Renal pelvis (tissue), 12 donors: ENCODE measurements at places on chromosomes 6 and 20.
A peak's percentile ranks its signal among the peaks of the same experiment; 100 is the strongest.

DNA sequence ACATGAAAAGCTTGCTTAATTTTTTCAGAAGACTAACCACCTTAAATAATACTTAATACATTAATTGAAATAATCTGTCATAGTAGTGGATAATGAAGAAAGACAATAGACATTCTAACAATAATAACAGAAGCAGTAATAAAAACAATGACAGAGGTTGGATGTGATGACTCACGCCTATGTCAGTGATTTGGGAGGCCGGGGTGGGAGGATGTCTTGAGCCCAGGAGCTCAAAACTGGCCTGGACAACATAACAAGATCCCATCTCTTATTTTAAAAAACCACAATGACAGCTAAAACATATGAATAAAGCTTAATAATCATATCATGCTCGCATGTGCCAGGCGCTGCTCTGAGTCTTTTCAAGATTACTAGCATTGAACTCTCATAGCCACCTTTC is 105.5 kb downstream of the IPCEF1 start:
- DNase-seq = no peak

DNA sequence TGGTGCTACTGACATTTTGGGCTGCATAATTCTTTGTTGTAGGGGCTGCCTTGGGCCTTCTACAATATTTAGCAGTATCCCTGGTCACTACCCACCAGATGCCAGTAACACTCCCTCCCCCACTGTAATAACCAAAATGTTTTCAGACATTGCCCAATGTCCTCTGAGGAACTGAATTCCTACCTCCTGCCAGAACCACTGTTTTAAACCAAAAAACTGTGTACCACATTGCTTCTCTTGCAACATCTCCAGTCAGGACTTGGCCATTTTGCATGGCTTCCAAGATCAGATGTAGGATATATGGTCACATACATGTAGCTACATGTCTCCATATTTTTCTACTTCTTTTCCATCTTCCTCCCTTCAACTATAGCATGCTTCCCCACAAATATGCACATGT is 97.4 kb upstream of the IFNGR1 start:
- DNase-seq = no peak

GRCh38 chr6:164114651-164115050 is 700.1 kb downstream of the QKI start:
- DNase-seq = no peak

GRCh38 chr6:18245079-18245478 is 19.3 kb downstream of the DEK start:
- no peak for DNase-seq

GRCh38 chr20:10309326-10309725 is 90.7 kb downstream of the SNAP25 start:
- no peak for DNase-seq

- DNase-seq = no peak
These were observed 443.8 kb upstream of the GJE1 start for GRCh38 chr6:141688916-141689315.

DNA sequence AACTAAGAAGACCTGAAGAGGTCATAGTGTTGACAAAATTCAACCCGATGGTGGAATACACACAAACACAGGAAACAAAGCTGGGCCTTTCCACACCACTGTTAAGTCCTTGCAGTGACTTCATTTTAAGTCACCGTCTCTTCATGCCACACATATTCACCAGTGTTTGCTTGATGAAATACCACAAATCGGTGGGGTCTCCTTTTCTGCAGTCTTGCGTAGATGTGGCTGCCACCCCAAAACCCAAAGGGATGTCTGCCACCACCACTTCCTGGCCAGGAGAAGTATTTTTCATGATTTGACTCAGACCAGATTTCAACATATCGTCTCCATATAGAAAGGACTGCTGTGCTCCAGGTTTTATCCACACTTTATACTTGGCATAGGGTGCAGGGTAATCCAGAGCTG is 11.0 kb upstream of the COL10A1 start:
- no peak for DNase-seq

DNA sequence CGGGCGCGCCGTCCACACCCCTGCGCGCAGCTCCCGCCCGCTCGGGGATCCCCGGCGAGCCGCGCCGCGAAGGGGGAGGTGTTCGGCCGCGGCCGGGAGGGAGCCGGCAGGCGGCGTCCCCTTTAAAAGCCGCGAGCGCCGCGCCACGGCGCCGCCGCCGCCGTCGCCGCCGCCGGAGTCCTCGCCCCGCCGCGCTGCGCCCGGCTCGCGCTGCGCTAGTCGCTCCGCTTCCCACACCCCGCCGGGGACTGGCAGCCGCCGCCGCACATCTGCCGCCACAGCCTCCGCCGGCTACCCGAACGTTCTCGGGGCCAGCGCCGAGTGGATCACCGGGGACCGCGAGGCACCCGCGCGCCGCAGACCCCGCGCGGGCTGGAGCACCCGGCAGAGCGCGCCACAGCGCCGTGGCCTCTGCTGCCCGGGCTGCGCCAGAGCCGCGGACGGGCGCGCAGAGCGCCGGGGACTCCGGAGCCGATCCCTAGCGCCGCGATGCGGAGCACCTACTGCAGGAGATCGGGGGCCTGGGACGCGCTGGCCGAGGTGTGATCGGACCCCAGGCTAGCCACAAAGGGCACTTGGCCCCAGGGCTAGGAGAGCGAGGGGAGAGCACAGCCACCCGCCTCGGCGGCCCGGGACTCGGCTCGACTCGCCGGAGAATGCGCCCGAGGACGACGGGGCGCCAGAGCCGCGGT is at the start of gene BMP2:
TSS of gene BMP2 (plus strand) at position 151 of the 692 bp plus-strand sequence. CDS start 2,441 bp downstream, outside the sequence.
- peak; percentile 57 for DNase-seq

GRCh38 chr20:50138120-50138478 is 15.4 kb downstream of the PEDS1 start:
- DNase-seq = no peak

DNA sequence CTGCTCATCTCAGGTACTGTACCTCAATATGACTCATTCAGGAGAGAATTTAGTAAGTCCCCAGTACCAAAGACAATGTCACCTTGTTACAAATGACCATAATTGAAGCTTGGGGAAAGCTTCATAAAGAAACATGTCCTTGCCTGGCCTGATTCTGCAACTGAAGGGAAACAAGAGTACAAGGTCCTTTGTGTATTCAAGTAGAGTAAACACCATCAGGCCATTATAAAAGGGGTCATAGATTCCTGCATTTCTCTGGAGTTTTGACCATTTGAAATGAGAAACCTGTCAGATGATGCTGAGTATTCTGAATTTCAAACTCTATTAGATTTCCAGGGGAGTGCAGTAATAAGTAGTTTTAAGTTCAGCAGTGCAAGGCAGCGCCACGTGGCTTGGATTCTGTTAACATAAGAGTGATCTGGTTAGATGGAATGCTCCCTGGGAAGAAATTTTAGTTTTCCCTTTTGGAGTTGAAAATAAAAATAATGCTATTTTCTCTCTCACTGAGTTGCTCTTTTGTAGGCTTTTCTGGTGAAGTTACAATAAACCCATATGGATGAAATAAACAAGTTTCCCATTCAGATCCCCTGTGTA is 1054.3 kb downstream of the EPHA7 start:
- no peak for DNase-seq

- no peak for DNase-seq
These were observed 15.7 kb upstream of the TGM3 start for GRCh38 chr20:2280082-2280481.

DNA sequence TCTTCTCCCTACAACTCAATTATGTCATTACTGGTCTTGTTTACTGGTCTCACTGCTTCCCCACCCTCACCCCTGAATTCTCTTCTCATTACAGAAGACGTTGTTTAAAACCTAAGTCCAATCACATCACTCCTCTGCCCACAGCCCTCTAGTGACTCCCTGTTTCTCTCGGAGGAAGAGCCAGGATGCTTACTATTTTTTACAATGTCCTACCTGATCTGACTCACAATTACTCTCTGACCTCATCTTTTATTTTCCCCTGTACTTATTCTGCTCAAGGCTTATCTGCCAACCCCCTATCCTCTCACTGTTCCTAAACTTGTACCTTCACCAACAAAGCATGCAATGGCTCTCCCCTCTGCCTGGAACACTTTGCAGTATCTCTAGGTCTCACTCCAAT is 400.4 kb upstream of the PTCHD4 start:
- no peak for DNase-seq

- DNase-seq = no peak
These were observed 216.9 kb upstream of the ARG1 start for GRCh38 chr6:131356161-131356560.

GRCh38 chr6:31559958-31560696 is 12.0 kb upstream of the LTA start:
- DNase-seq = no peak
